Fibroblast of lung (primary cell): ENCODE measurements at places on chromosomes 4 and X.

GRCh38 chrX:65697211-65697641, 29.8 kb downstream of the MSN start:
- H3K27me3 ChIP-seq: no peaks in the 10 kb centered on the region
- no peaks in the 10 kb centered on the region for H3K36me3 ChIP-seq

DNA sequence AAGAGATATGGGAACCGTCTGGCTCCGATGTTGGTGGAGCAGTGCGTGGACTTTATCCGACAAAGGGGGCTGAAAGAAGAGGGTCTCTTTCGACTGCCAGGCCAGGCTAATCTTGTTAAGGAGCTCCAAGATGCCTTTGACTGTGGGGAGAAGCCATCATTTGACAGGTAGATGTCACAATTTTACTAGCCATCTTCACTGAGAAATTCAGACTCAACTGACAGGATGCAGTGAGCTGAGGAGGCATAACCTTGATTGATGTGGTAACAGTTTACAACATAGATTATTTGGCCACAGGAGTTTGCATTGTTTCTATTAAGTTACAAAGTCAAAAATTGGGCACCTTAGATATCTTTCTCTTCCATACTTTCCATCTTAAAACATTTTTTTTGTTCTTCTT, 417.7 kb downstream of the MAPK10 start:
- H3K4me3 ChIP-seq: no peak overlapping the region
- no peaks in the 10 kb centered on the region for H3K36me3 ChIP-seq
- no peak for DNase-seq
- H3K27ac ChIP-seq: no peak overlapping the region

DNA sequence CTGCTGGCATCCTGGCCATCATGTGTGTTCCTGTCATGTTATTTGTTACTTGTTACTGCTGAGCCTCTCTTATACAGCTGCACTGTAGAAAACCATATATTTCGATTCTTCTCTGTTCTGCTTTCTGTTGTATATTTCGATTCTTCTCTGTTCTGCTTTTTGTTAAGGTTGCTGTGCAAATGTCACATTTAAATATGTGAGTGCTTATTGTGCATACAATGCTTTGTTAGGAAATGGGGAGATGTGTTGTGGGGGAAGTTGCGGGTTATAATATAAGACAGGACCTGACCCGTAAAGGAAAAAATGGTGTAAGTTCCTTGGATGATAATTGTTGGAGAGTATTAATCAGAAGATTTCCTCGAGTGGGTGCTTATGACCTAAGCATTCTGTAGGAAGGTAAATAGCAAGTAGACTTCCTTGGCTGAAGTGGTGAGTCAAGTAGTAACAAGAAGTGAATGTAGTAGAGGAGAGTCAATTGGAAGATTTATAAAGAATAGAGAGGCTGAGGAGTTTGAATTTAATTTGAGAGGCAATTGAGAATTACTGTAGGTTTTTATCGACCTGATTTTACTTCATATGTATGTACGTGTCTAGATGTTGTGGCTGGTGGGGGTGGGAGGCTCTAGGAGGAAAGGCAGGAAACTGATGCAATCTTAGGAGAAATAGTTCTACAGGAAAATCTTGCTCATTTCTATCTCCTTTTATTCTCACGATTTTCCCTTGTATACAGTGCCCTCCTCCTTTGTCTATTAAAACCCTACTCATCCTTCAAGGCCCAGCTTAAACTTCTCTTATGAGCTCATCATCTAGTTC, 8.5 kb downstream of the OGT start:
- DNase-seq: peak; percentile 60
- H3K36me3 ChIP-seq: no peaks in the 10 kb centered on the region
- H3K4me3 ChIP-seq: no peak overlapping the region
- H3K4me1 ChIP-seq: peaks cover 3% of the 10 kb centered on the region
- H3K27me3 ChIP-seq: no peaks in the 10 kb centered on the region

GRCh38 chr4:185625503-185625902, 90.2 kb upstream of the PDLIM3 start:
- H3K27ac ChIP-seq: no peak overlapping the region
- no peak for DNase-seq
- H3K4me1 ChIP-seq: no peaks in the 10 kb centered on the region
- no peaks in the 10 kb centered on the region for H3K27me3 ChIP-seq

DNA sequence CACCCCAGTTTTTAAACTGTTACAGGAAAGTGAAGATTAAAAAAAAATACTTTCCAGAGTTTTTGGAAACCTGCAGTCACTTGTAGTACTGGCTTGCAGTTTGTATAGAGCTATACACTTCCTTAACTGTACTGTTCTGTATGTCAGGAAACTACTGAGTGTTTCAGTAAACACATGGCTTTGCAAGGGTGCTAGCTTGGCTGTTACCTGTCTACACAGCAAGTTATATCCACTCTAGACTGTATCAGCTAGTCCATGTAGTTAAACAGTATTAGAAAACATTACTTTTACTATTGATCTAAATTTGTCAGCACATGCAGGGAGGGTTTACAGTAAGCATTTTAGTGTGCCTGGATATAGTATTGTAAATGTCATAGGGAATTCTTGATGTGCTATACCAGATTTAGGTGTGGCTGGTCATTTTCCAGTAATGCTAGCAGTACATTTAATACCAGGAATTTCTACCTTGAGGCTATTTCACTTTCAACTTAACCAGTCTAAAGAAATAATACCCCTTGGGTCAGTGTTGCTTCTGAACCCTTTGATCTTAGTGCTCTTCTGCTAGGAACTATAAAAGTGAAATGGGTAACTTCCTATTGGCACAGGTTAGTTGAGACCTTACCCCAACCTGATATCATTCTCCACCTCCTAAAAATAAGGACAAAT, 192.3 kb upstream of the ANKRD50 start:
- no peak overlapping the region for H3K4me3 ChIP-seq
- no peak overlapping the region for H3K27ac ChIP-seq
- H3K4me1 ChIP-seq: peaks cover 3% of the 10 kb centered on the region

GRCh38 chrX:110531873-110532580, 173.4 kb downstream of the RTL9 start:
- no peaks in the 10 kb centered on the region for H3K4me1 ChIP-seq
- H3K4me3 ChIP-seq: no peak overlapping the region
- H3K36me3 ChIP-seq: no peaks in the 10 kb centered on the region
- H3K27me3 ChIP-seq: no peaks in the 10 kb centered on the region
- no peak overlapping the region for H3K27ac ChIP-seq
- peak; percentile 50 for DNase-seq

DNA sequence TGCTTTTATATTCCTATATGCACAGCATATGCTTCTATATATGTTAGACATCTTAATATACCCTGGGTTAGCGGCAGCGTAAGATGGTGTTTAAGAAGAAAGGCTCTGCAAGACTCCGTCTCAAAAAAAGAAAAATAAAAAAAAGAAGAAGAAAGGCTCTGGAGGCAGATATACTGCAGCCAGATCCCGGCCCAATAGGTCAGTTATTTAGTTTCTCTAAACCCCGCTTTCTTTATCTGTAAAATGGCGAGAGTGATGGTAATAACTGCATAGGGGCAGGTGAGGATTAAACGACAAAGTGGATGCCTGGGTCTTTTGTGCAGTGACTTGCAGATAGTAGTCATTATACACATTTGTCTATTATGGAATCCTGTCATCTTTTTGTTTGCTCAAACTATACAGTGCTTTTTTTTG, 115.2 kb downstream of the NAA11 start:
- H3K4me3 ChIP-seq: no peak overlapping the region
- no peak overlapping the region for H3K27ac ChIP-seq
- no peak for DNase-seq
- H3K36me3 ChIP-seq: no peaks in the 10 kb centered on the region
- no peaks in the 10 kb centered on the region for H3K27me3 ChIP-seq
- H3K4me1 ChIP-seq: no peaks in the 10 kb centered on the region

DNA sequence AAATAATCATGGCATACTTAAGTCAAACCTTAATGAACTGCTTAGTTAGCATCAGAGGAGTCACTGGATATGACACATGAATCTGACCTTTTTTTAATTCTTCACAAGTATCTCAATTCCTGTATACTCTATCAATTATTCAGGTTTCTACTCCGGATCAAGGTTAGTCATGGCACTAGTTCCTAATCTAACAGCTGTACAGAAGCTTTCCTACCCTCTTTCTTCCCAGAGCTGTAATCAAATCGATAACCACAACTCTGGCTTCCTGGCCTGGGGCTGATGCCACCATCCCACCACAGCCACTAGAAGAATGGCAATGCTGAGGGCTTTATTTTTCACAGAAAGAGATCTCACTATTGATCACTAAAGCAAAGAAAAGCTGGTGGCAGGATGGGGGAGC, 718.5 kb downstream of the SMARCA1 start:
- H3K36me3 ChIP-seq: no peaks in the 10 kb centered on the region
- H3K27ac ChIP-seq: no peak overlapping the region
- H3K27me3 ChIP-seq: no peaks in the 10 kb centered on the region
- H3K4me1 ChIP-seq: no peaks in the 10 kb centered on the region
- no peak overlapping the region for H3K4me3 ChIP-seq

- peaks cover 43% of the 10 kb centered on the region for H3K27me3 ChIP-seq
- no peaks in the 10 kb centered on the region for H3K4me1 ChIP-seq
- peak; percentile 26 for DNase-seq
Measured at GRCh38 chr4:153789741-153790499, 1.0 kb upstream of the SFRP2 start.

GRCh38 chr4:31651541-31651940, 931.4 kb downstream of the PCDH7 start:
- DNase-seq: no peak
- H3K27me3 ChIP-seq: no peaks in the 10 kb centered on the region
- no peaks in the 10 kb centered on the region for H3K36me3 ChIP-seq
- H3K4me3 ChIP-seq: no peak overlapping the region
- H3K4me1 ChIP-seq: no peaks in the 10 kb centered on the region
- H3K27ac ChIP-seq: no peak overlapping the region

DNA sequence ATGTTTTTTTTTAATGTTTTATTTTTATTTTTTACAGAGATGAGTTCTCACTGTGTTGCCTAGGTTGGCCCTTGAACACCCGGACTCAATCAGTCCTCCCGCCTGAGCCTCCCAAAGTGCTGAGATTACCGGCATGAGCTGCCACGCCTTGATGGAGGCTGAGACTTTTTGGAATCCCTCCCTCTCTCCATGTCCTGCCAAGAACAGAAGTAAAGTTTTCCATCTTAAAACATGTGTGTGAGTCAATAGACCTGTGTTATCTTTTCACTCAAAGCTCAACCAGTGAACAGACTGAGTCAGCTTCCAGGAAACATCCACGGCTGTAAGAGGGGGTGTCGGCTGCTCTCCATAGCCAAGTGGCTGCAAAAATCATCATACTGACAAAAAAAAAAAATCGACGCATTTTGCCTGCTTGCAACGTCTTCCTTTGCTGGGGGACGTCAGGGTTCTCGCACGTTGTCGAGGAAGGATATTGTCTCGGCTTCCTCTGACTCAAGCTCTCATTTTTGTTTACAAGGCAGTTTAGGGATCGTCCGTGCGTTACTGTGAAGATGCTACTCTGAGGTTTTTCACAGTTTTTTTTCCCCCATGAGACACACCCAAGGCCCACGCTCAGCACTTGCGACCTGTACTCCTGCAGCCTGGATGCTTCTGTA, 10.0 kb upstream of the ASMTL start:
- no peaks in the 10 kb centered on the region for H3K27me3 ChIP-seq
- H3K36me3 ChIP-seq: no peaks in the 10 kb centered on the region
- peak; percentile 92 for DNase-seq
- H3K4me3 ChIP-seq: no peak overlapping the region

DNA sequence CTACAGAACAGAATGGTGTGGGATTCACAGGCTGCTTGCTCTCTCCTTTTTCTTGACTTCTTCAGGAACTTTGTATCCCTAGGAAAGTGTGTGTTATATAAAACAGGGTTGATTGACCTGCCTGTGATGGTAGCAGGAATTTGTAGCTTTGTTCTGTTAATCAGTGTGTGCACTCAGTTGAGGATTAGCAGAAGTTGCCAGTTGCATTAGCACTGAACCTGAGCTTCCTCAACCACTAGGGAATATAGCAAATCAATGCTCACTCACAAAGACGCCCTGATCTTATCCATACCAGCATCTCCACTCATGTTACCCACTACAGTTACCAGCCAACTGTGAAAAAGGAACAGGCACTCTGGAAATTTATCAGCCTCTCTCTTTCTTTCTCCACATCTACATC, 319.1 kb upstream of the EMCN start:
- no peaks in the 10 kb centered on the region for H3K27me3 ChIP-seq
- no peaks in the 10 kb centered on the region for H3K36me3 ChIP-seq
- H3K27ac ChIP-seq: no peak overlapping the region
- H3K4me1 ChIP-seq: no peaks in the 10 kb centered on the region

DNA sequence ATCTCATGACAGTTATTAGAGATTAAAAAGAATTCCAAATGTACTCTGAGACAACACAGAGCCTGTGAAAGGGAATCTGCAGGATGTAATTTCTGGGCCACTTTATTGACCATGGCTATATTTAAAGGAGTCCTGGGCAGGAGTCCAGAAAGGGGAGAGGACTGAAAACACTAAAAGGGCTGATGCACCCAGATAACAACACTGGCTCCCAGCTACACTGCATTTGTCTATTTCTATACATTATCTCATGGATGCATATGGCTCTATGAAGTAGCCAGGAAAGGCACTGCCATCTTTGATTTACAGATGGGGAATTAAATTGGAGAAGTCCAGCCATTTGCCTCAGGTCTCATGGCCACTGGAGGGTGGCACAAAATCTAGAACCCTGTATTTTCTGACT, 56.0 kb downstream of the MED28 start:
- H3K27ac ChIP-seq: no peak overlapping the region
- H3K4me3 ChIP-seq: no peak overlapping the region
- H3K27me3 ChIP-seq: no peaks in the 10 kb centered on the region
- DNase-seq: no peak

GRCh38 chrX:96564595-96564994, 120.0 kb upstream of the DIAPH2 start:
- H3K27ac ChIP-seq: no peak overlapping the region
- H3K4me1 ChIP-seq: no peaks in the 10 kb centered on the region
- H3K36me3 ChIP-seq: no peaks in the 10 kb centered on the region

- DNase-seq: peak; percentile 75
- H3K36me3 ChIP-seq: no peaks in the 10 kb centered on the region
- no peaks in the 10 kb centered on the region for H3K4me1 ChIP-seq
- no peak overlapping the region for H3K4me3 ChIP-seq
- no peaks in the 10 kb centered on the region for H3K27me3 ChIP-seq
Measured at GRCh38 chrX:29172880-29173279, 585.6 kb downstream of the IL1RAPL1 start.

DNA sequence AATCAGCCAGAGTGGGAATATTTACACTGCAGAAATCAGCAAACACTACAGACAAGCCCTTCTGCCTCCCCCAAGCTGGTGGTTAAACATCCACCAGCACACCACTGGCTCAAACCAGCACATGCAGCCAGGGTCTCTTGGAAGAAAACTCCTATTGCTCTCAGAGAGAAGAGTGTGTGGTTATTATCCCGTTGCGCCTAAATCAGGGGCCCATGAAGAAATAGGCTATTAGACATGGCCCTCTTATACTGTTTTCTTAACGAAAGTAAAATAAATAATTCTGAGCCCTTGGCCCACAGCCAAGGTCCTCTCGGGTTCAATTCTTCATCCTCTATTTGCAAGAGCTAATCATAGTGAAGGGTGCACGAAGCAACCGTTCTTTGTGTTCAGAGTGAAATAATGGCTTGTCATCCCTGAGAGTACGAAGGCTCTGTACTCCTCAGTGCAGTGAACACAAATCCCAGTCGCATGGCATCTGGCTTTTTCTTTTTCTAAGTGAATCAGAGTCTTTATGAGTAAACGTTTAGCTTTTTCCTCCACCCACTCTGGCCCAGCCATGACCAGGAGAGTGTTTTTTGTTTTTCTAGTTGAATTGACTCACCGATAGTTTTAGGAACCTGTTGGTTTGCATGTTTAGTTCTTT, 33.4 kb upstream of the RBM47 start:
- no peaks in the 10 kb centered on the region for H3K4me1 ChIP-seq
- no peak overlapping the region for H3K4me3 ChIP-seq
- H3K36me3 ChIP-seq: no peaks in the 10 kb centered on the region
- DNase-seq: peak; percentile 89
- H3K27ac ChIP-seq: no peak overlapping the region
